ENCODE measurements at places on chromosomes 7 and 10.
A peak's percentile ranks its signal among the peaks of the same experiment; 100 is the strongest.

- no peak for DNase-seq
These were observed 38.1 kb upstream of the FOXI2 start for GRCh38 chr10:127698886-127699285.

DNA sequence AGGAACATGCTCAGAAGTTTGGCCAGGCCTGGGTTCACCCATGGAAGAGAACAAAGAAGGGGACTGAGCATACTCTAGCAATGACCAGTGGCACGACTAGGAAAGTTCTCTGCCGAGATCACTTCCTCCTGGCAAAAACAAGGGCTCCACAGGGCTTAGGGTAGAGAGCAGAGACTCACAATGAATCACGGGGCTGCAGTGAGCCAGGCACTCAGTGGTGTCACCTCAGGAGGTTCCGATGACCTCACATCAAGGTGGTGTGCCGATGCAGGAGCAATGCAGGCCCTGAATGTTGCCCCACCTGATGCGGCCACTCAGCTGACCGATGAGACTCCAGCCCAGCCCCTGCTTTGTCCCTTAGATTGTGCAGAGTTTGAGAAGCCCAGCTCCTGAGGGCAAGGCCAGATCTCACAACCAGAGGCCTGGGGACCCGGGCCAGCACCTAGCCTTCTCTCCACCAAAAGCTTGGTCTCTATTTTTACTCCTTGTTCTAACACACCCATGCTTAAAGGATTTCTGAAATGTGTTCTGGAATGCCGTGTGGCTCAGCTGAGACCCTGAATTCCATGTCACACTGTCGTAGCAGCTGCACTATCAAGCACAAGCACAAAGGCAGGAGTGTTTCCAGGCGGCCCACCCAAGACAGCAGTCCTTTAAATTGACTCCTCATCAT lies 60.9 kb downstream of the COBL start:
- no peak for DNase-seq

GRCh38 chr7:23426876-23427275 lies 43.4 kb downstream of the IGF2BP3 start:
- DNase-seq, result no peak

DNA sequence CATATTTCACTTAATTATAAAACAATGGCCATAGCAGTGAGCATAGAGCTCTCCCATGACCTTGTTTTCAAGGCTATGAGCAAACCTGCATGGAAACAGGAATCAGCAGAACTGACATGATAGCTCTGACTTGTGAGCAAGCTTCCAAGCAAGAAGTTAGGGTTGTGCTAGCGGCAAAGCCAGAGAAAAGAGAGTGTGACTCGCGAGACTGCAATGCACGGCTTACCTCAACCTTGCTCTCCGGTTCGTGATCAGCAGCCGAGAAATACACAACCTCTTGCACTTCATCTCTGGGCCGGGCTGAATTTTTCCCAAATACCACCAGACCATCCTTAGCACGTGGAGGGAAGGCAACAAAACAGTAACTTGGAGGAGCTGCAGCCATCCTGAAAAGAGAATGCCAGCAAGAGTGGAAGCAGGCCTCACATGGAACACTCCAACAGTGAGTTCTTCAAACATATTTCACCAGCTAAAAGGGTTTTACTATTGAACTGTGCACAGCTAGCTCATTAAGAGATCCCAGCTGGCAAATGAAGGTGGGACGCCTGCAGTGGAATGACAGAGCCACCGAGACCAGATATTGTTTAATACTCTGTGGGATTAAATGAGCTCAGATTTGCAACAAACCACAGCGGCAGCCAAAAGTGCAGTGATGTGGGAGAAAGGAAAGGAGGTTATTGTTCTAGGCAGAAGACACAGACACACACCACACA lies 20.8 kb downstream of the SCRN1 start:
- DNase-seq, result no peak

GRCh38 chr10:124708246-124708779 lies 35.9 kb downstream of the FAM53B start:
- DNase-seq, result no peak

DNA sequence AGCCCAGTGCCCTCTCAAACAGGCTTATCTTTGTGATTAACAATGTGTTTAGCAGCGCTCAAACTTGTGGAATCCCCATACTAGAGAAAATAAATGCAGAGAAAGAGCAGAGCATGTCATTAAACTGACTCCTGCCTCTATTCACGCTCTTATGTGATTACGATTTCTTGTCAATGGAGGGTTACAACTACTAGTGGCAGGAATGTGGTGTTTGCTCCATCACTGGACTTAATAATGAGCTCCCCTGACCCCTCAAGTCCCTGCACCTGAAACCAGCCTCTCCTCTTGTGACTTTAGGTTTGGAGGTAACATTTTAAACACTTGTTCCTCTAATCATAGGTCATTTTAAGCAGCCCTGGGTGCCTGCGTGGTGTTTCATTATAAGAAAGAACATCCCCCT lies 121.9 kb downstream of the PLPP4 start:
- DNase-seq, result no peak

GRCh38 chr7:33156441-33156840 lies 27.1 kb downstream of the BBS9 start:
- no peak for DNase-seq

GRCh38 chr7:151060416-151061212 lies 1.2 kb downstream of the SLC4A2 start:
- DNase-seq, result peak; percentile 38

DNA sequence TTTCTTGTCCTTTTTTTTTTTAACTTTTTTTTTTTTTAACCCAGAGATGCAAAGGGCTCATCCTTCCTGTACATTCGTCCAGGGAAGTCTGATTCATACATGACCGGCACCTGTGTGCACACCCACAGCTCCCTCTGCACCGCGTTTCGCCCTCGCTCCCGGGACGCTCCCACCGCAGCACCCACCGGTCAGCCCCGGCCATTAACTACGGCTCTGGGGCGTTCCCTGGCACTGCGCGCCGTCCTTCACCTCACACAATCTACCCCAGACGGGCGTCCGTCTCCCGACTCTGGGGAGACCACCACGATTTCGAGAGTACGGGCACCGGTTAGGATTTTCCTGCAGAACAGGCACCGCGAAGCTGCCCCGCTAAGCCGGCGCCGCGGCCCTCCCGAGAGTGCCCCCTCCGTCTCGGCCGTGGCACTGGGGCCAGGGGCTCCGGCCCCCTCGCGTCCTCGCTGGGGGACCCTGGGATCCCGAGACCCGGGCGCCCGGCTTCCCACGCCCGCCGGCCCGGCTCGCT lies 452 bp downstream of the ATE1 start:
- no peak for DNase-seq

- DNase-seq, result no peak
These were observed 178.1 kb downstream of the PTEN start for GRCh38 chr10:88041243-88042159.

DNA sequence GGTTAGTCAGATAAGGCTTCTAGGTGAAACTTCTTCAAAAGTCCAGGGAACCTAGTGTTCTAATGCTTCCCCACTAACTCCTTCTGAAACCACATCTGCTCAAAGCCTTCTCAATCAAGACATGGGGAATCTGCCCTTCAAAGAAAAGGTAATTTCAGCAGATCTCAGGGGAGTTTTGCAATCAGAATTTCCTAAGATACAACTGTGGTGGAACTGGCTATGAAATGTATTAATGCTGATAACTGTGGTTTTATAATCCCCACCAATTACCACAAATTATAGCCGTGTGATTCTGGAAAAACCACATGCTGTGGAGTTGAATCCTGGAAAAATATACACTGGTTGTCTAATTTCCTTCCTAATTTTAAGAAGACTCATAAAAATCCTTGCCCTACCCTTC lies 233.8 kb downstream of the SORCS1 start:
- DNase-seq, result no peak
